ENCODE measurements at places on chromosomes 5 and 9. TPM values are rescaled to one million over a fixed set of nuclear protein-coding genes. Genes with fewer than 3 reads are reported as not detected.

Gene TEX48
- not detected for total RNA-seq

DNA sequence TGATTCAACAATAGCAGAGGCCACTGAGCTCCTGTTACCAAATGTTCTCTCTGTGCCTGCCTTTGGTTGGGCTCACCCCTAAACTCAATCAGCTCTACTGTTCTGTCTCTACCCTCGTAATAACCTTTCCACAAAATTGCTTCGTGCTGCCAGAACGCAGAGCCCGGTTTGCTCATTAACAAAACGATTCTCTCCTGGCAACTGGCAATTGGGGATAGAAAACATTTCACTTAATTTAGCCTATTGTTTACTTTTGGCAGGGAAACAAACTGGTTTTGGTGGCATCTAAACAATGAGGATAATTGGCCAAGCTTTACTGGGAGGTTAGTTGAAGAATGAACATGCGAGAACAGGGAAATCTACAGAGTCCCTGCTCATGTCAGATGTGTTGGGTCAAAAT lies 56.6 kb downstream of the SLC28A3 start:
- DNase-seq: no peak

DNA sequence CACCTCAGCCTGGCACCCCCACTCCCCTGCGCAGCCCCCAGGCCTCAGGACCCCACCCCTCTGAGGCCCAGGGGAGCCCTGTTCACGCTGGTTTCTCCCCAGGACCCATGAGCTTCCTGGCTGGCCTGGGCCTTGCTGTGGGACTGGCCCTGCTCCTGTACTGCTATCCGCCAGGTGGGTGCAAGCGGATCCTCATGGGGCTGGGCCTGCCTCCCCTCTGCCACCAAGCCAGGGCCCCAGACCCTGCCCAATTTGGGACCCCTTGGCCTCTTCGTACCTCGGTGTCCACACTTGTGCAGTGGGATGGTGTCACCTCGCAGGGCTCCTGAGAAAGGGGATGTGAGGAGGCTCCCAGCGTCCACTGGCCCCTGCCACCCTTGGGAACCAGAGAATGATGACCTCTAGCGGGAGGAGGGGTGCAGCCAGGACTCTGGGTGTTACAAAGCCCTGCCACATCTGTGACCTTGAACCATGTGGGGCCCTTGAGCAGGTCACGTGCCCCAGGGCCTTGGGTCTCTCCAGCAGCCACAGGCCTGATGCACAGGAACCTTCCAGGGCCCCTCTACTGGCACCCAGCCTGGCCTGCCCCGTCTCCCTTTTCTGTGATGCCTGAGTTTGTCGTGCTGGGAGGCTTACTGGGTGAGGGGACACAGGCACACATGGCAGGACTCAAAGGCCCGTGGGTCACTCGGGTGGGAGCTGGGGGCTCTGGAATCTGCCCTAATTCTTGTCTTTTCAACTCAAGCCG lies 16.3 kb downstream of the CARD19 start:
- peak; percentile 87 for DNase-seq

Gene DOCK8
- 0.38 TPM for total RNA-seq

Gene PRRX2
- total RNA-seq: not detected

DNA sequence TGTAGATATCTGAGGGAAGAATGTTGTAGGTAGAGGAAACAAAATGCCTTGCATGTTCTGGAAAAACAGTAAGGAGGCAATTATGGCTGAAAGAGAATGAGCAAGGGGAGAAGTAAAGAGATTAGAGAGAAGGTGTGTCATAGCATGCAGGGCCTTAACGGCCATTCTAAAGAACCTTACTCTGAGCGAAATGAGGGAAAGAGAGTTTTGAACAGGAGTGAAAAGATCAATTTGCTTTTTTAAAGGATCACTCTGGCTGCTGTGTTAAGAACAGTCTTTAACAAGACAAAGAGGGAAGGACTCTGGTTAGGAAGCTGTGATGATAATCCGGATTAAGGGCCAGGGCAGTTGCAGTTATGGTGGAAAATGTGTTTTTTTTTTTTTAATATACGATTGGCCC lies 22.6 kb downstream of the PTBP3 start:
- no peak for DNase-seq

Gene ADCY2
- total RNA-seq: not detected

Gene CAMK2A
- not detected for total RNA-seq
